Mucosa of gallbladder (tissue), 1 donor: ENCODE measurements at places on chromosomes 5 and 9. TPM values are rescaled to one million over a fixed set of nuclear protein-coding genes. Genes with fewer than 3 reads are reported as not detected.

- DNase-seq: no peak
These were observed 730 bp downstream of the WWC1 start for GRCh38 chr5:168291964-168292785.

DNA sequence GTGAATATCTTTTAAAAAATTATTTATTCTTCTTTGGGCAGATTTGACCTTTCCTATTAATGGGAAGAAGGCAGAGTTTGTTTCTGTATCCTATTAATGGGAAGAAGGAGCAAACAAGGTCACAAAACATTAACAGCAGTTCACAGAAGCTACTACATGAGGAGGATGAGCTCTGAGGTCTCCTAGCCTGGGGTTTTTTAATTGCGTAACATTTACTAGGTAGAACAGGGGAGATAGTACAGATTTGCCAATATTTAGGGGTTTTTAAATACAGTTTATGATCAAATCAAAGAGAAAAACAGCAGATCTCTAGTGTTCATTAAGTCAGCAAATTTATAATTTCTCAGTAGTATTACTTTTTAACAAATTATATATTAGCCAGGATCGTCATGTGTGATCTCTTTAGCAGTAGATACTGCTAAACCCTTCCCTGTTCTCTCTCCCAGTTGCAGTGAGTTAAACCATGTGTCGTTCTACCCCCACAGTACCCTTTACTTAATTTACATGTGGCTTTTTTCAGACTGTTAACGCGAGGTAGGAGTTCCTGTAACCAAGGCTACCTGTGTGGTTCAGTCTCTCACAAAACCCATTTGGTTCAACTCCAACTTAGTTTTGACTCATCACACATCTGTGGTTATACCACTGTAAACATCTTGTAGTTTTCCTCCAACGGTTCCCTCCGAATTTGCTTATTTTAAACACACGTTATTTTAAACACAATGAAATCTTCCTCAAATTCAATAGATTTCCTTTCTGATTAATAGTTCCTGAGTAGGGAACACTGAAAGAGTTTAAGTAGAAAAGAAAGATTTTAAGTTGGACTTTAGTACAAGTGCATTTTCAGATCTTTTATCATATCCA, 13.3 kb downstream of the SLC25A46 start:
- DNase-seq: no peak

DNA sequence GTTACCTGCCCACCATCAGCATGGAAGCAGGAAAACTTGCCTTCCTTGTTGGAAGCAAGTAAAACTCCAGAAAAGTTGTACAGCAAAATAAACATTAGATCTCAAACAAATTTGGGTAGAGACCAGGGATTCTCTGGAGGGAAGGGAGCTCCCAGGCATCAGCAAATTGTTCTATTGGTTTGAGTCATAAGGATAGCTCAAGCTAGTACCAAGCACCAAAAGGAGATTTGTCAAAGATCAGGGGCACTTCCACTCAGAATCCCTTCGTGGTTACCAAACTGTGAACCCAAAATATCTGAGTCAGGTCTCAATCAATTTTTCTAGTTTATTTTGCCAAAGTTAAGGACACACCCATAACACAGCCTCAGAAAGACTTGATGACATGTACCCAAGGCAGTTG, 37.8 kb downstream of the DNAJB5 start:
- no peak for DNase-seq

DNA sequence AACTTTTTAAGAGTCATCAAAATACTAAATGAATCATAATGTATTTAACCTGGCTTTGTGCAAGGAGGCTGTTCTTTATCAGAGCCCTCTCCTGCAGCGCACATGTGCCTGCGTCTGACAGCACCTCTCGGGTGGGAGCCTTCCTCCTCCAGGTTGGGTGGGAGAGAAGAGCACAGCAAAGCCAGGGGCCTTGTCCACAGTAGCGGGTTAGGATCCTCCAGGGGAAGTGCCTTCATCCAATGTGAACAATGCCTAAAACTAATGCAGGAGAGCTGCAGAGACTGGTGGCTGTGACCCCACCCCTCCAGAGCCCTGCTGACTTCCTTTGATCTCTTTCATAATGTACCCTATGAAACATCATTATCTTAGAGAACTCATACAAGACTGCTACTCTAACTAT, 10.2 kb downstream of the UBE2QL1 start:
- DNase-seq: no peak

GRCh38 chr5:141421489-141421855, 621 bp downstream of the PCDHGA11 start:
- no peak for DNase-seq

DNA sequence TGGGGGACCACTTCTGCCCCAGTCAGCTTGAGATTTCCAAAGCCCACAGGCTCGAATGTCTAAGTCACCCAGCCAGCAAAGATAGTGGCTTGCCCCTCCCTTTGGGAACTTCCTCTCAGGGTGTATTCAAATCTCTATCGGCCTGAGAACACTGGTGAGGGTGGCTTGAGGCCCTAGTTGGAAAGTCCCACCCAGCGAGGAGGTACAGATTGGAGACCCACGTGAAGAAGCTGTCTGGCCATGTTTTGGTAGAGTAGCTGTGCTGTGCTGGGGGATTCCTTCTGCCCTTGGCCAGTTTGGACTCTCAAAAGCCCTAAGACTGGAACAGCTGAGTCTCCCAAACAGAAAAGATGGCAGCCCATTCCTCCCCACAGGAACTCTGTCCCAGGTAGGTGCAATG, 172.7 kb upstream of the RIOK2 start:
- DNase-seq: no peak

- DNase-seq: no peak
These were observed 1026.7 kb upstream of the DMAC1 start for GRCh38 chr9:8826281-8826680.

DNA sequence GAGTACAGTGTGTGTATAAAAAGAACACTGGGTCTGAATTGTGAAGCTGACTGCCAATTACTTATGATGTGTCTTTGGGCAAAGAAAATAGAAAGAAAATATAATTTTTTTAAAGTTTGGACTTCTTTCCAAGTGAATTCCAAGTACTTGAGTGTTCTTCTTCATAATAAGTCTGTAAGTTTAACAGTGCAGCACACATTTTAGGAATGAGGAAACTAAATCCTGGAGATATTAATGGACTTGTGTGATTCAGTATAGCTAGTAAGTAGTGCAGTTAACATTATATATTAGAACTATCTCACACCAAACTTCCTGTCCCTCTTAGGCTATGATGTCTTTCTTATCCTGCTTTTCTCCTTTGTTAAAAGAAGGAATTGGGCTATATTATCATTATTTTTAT, 1953.8 kb downstream of the MAT2B start:
- no peak for DNase-seq

DNA sequence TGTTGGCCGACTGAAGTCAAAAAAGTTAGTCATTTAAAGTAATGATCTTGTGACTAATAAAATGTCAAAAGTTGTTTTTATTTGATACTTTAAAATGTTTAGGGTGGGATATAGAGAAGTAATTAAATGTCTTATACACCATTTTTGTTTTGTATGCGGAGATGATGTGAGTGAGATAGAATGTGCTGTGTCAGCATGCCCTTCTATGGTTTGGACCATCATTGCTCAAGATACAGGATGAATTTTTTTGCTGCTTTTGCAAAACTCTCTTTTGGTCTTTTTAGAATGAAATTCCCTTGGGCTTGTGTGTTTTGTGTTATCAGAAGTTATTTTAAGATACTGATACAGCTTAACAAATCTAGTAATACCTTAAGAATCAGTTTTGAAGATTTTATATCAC, 12.5 kb downstream of the SRFBP1 start:
- no peak for DNase-seq

RELL2 gene
- 10.2 TPM for total RNA-seq

RBM18 gene
- total RNA-seq: 21.3 TPM
